ENCODE measurements at places on chromosomes 5 and 9.
A peak's percentile ranks its signal among the peaks of the same experiment; 100 is the strongest.

- no peak for DNase-seq
Measured at GRCh38 chr9:114894206-114894605, 36.2 kb downstream of the TNFSF8 start.

- no peak for DNase-seq
Measured at GRCh38 chr5:53406630-53407316, 73.7 kb upstream of the FST start.

- no peak for DNase-seq
Measured at GRCh38 chr5:74630453-74631066, 10.0 kb downstream of the ENC1 start.

DNA sequence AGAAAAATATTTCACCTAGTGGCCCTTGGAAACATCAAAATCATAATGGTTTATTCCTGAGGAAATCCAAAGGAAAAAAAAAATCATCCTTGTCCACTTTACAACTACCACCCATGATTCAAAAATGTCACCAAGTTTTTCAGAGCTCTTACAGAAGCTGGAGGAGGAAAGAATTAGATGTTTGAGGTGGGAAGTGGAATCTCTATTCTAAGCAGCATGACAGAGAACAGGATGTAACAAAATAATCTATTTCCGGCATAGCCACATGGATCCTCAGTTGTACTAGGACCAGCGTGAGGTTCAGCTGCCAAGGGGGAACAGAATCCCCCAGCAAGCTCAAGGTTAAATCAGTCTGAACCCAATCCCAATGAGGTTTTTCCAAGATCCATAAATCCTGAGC, 40.2 kb downstream of the FBXW11 start:
- no peak for DNase-seq

DNA sequence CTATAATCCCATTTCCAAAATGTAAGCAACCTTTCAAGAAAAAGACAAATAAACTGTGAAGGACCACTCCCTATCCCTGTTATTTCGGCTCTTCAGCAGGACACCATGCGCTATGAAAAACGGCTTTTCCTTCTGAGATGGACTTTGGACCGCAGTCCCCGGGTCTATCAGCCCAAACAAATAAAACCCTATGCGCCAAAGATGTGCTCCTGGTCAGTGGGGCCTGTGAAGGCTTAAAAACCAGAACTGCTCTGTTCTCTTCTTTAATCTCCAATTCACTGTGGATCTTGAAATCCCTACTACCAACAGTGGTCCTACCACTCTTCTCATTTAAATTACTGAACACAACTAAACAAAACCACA, 33.3 kb downstream of the RAPGEF1 start:
- DNase-seq: no peak

GRCh38 chr5:152379331-152379730, 25.7 kb downstream of the NMUR2 start:
- no peak for DNase-seq

- no peak for DNase-seq
Measured at GRCh38 chr5:158995694-158996173, 104.0 kb downstream of the EBF1 start.

DNA sequence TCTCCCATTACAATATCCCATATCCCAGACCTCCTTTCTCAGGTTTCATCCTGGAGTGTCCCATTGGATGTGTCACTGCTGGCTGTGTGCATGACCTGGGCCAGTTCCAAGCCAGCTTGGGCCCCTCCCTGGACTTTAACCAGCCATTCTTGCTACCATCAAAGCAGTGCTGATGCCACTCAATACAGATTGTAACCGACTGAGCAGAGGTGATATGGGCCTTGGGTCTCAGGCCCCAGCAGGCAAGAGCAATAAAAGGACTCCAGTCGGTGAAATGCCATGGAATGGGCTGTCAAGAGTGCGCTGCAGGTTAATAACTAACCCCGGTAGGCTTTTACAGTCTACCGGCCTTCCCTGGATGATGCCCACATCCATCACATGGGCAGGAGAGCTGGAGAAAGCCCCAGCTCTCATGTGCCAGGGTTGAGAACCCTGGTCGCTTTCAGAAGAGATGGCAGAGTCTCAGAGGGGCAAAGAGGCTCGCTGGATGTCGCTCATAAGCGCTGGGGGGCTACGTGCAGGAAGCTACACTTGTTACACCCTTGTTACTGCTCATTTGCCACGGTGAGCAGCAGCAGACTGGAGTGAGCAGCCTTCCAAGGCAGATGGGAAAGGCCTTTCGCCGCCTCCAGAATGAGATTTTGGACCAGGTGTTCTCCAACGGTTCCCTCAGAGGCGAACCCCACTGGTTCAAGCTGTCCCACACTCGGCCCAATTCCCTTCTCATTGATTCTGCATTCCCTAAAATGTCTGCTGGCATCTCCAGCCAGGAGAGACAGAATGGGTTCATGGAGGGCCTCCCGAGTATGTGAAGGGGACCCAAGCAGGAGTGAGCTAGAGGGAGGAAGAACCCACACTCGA, 13.2 kb downstream of the EPB41L4B start:
- no peak for DNase-seq

DNA sequence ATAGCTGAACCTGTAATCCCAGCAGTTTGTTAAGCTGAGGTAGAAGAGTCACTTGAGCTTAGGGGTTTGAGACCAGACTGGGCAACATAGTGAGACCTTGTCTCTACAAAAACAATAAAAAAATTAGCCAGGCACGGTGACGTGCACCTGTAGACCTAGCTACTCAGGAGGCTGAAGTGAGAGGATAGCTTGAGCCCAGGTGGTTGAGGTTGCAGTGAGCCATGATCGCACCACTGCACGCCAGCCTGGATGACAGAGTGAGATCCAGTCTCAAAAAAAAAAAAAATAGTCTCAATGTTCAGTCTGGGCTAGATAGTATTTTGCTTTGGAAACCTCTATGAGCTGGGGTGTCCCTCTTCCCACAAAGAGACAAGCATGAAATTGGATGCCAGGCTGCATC, 51.9 kb upstream of the IQGAP2 start:
- DNase-seq: no peak

GRCh38 chr5:177444106-177445051, 2.2 kb upstream of the PRR7 start:
- no peak for DNase-seq

DNA sequence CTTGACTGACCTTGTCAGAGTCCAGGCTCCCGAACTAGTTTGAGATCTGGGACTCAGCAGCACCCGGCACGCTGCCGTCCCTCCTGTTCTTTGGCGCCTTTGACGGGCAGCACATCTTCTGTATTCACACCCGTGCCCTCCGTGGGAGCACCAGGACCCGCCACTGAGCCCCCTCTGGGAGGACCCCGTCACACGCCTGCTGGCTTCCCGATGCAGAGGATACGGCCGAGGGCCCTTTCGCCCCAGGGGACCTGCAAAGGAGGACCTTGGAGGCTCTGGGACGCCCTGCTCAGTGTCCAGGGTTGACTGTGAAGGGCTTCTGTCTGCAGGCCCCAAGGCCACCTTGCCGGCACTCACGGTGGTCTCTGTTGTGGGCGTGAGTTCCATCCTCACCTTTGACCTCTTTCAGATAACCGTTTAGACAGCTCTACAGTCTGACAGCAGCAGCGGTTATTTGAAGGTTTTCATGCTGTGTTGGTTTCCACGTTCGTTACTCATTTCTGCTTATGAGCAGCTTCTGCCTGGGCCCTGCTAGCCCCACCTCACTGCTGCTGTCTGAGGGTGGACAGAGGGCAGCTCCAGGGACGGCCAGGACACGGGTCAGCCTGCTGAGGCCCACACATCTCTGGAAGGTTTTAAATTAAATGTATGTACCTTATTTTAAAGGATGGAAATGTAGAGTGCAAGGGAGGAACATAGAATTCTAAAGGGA, 12.6 kb upstream of the EXOC3 start:
- peak; percentile 56 for DNase-seq

DNA sequence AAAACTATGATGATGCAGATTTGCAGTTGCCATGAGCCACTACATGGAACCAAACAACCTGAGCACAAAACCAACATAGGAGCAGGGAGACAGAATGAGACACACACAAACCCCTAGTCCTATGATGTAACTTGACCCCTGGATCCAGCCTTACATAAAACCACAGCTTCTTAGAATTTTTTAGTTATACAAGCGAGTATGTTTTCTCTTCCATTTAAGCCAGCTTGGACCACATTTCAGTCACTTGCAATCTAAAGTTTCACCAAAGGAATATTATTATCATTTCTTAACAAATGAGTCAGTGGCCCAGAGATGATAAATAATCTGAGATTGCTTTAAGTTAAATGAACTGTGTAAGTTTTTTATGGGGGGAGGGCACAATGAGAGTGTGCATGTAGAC, 6.8 kb downstream of the SPOCK1 start:
- no peak for DNase-seq

- DNase-seq: no peak
Measured at GRCh38 chr5:59037453-59037852, 454.6 kb downstream of the RAB3C start.

DNA sequence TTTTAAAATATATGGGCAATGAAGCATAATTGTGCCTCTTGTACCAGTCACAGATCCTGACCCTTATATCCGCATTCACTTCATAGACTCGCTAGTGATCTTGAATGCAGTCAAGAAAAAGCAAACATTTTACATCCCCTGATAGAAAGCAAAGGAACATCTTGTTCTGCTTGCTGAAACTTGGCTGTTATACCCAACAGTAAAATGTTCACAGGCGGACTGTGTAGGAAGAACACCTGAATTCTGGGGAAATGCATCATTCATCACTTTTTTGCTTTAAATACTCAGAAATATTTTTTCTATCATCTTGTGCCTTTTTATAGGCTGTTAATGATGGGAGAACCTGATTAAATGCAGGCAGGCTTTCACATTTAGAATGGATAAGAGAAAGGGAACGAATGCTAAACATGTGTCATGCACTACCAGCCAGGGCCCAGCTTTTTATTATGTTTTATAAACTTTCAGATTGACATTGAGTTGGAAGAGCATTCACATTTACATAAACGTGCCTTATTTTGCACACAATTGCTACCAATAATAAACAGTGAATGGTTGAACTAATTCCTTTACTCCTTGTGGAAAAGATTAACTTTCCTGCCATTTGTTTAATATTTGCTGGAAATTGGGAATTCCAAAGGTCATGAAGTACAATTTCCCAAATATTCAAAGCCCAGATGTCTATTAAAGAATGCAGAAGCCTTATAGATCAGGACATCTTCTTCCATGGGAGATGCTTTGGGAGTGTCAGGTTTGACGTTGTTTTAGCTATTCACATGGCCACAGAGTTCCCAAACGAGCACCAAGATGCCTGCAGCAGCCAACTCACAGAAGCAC, 756.2 kb downstream of the TLE1 start:
- DNase-seq: no peak

GRCh38 chr5:149094996-149095395, 32.1 kb upstream of the SH3TC2 start:
- no peak for DNase-seq

- no peak for DNase-seq
Measured at GRCh38 chr9:73270967-73271721, 119.5 kb downstream of the ANXA1 start.

GRCh38 chr5:156783092-156783491, 67.0 kb upstream of the PPP1R2B start:
- no peak for DNase-seq

- peak; percentile 70 for DNase-seq
Measured at GRCh38 chr5:134289509-134290113, 63.7 kb upstream of the PPP2CA start.

- DNase-seq: no peak
Measured at GRCh38 chr5:3120028-3120427, 368.6 kb upstream of the IRX2 start.

All from activated effector memory CD4-positive, alpha-beta T cell treated with anti-CD3 and anti-CD28 coated beads, Interleukin-2, amount 50 U/mL, for 16 hours (primary cell).